ENCODE measurements at places on chromosomes 11 and 22. TPM values are rescaled to one million over a fixed set of nuclear protein-coding genes. Genes with fewer than 3 reads are reported as not detected.

GRCh38 chr11:17827006-17827405 lies 92.4 kb downstream of the KCNC1 start:
- no peak for DNase-seq

DNA sequence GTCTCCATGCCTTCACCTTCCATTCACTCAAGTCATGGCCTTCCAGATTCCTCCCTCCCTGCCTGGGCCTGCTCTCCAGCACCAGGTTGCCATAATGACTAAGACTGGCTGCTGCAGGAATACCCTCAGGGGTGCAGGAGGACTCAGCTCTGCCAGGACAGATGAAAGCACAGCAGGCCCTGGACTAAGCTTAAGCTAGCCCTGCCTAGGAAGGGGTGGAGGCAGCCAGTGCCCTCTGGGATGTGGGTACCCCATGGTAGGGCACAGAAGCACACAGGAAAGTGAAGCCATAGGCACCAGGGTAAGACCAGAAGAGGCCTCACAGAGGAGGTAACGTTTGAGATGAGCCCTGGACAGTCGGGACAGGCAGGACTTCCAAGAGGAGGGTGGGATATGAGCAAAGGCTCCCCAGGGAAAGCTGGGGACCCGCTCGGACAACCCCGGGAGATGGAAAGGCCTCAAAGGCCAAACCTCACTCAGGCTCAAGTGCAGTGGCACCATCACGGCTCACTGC lies 3.0 kb upstream of the RIN1 start:
- no peak for DNase-seq

CDC42EP1 gene
- polyA plus RNA-seq: 5.8 TPM

POU2AF1 gene
- polyA plus RNA-seq: 11.7 TPM

DNA sequence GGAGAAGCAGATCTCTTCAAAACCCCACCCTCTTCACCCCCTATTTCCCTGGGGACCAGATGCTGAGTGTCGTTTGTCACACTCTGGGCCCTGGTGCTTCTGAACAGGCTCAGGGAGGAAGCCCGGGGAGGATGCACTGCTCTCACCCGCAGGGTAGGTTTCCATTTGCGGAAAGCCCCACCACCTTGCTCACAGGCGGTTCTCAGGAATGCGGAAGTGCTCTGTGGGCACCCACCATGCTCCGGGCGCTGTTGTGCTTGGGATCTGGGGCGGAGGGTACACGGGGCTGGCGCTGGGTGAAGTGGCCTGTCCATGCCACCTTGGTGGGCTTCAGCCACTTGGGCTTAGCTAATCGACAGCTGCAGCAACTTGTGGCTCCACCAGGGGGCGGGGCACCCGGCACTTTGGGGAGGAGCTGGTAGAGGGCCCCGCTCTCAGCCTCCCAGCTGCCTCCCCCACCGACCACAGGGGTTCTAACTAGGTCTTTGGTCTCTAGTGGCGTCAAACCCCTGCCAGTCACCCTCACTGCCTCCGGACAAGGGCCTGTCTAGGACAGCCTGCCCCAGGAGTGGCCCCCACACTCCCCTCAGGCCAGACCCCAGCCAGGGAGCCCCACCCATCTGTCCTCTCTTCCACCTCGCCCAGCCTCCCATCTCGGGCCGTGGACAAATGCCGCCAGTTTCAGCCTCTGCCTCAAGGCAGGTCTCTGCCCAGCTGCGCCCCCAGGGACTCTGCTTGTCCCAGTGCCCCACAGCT lies 7.4 kb downstream of the NDUFV1 start:
- peak; percentile 82 for DNase-seq

WNT11 gene
- polyA plus RNA-seq: 1.1 TPM

GRCh38 chr11:71170624-71171423 lies 81.6 kb downstream of the SHANK2 start:
- no peak for DNase-seq

- DNase-seq: no peak
Measured at GRCh38 chr11:12189543-12190235, 79.3 kb downstream of the MICAL2 start.

FAM180B gene
- polyA plus RNA-seq: 0.09 TPM

DNA sequence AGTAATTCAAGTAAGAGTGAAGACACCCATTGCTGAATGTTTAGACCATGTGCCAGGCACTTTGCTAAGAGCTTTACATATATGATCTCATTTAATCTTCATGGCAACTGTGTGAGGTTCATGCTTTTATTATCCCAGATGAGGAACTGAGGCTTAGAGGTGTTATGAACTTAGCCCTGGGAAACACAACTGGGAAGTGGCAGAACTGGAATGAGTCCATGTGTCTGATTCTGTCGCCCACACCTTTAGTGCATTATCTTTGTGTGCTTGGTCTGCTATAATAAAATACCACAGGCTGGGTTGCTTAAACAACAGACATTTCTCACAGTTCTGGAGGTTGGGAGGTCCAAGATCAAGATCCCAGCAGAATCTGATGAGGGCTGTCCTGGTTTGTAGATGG lies 108.7 kb upstream of the PLET1 start:
- DNase-seq: no peak

IRAG1 gene
- polyA plus RNA-seq: 3.1 TPM

ANO3 gene
- polyA plus RNA-seq: 0.25 TPM

DNA sequence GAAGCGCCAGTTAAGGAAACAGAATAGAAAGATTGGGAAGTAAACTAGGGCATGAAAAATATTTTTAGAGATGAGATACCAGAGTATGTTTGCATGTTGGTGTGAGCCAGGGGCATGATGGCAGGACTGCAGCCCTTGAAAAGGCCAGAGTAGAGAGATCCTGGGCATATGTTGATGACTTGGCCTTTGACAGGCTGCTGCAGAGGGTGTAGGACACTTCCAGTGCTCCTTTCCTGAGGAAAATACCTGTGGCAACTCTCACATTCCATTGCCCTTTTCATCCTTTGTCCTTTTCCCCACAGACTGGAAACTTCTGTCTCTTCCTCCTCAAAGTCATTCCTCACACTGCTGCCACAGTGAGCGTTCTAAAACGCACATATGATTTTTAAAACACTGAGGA lies 150.7 kb upstream of the CCDC90B start:
- DNase-seq: no peak

HTR3A gene
- polyA plus RNA-seq: 2.6 TPM

GRCh38 chr11:32829680-32830412 lies at the start of gene PRRG4:
TSS of gene PRRG4 (plus strand) at chr11:32829927. CDS start at chr11:32830530, 603 bp downstream.
- DNase-seq: peak; percentile 33

DNA sequence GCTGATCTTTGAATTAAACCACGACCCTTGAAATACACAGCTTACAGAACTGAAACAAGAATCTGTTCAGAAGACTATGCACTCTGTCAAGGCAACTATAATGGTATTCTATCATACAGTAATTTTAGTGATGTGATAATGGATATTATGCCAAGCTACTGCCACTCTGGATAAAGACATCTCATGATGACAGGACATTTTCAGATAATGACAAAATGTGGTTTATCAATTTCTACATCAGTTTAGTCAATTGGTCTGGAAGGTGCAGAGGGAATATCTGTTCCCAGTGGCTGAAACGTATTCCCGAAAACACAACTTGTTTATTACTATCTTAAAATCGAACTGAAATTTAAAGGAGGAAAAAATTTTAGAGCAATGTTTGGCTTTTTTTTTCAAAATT lies 1009.6 kb upstream of the CCDC90B start:
- DNase-seq: no peak

GRCh38 chr11:46413760-46414465 lies 22.3 kb upstream of the CHRM4 start:
- DNase-seq: peak; percentile 80

DNA sequence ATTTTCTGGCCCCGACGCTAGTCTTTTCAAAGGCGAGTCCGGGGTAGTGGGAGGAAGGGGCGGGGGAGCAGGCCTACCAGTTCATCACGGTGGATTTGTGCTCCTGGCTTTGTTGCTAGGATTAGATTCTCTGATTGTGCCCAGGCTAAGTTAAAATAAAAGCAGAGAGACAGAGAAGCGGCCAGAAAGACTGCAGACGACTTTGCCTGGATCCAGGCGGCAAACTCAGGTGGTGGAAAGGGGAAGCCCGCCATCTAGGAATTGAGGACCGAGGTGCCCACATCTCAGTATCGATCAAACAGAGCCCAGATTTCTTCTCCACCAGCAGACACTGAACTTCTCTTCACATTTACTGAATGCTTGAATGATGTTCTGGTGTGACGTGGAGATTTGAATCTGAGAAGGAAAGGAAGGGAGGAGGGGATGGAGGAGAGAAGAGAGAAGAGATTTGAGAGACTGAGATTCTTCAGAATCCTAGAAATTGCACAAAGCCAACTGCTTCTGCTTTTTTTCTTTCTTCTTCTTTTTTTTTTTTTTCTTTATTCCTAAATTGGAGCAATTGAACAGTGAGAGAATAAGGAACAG lies 2.7 kb downstream of the FAT3 start:
- no peak for DNase-seq

CRYBB3 gene
- 1.2 TPM for polyA plus RNA-seq

DNA sequence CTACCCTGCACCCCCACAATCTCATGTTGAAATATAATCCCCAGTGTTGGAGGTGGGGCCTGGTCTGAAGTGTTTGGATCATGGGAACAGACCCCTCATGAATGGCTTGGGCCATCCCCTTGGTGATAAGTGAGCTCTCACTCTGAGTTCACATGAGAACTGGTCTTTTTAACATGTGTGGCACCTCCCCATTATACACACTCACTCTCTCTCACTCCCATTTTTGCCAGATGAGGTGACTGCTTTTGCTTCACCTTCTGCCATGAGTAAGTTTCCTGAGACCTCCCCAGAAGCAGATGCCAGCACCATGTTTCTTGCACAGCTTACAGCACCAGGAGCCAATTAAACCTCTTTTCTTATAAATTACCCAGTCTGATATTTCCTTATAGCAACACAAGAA lies 32.1 kb upstream of the DRD2 start:
- DNase-seq: no peak

GRCh38 chr11:2525166-2525861 lies 80.5 kb downstream of the KCNQ1 start:
- DNase-seq: no peak

NXPE4 gene
- polyA plus RNA-seq: 0.02 TPM

DNA sequence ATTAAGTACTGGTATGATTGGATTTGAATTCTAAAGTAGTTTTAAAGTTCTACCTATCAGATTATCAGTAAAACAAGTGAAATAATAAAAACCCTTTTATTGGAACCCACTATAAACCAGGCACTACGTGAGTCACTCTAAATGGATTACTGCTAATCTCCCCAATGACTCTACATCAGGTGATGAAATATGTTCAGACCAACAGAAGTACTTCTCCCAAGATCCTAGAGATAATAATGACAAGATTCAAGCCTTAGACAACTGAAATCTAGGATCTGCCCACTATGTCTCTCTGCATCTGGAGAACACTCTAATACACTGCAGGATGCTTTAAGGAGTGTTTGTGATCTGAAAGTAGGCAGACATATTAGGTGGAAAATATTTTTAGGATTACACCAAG lies 652.1 kb upstream of the CHORDC1 start:
- DNase-seq: no peak

FADS2 gene
- 11.2 TPM for polyA plus RNA-seq

- DNase-seq: no peak
Measured at GRCh38 chr11:267491-267994, 10.7 kb upstream of the NLRP6 start.

Data from thymus (tissue), 14 donors.